ENCODE measurements at places on chromosomes 2 and 18.

DNA sequence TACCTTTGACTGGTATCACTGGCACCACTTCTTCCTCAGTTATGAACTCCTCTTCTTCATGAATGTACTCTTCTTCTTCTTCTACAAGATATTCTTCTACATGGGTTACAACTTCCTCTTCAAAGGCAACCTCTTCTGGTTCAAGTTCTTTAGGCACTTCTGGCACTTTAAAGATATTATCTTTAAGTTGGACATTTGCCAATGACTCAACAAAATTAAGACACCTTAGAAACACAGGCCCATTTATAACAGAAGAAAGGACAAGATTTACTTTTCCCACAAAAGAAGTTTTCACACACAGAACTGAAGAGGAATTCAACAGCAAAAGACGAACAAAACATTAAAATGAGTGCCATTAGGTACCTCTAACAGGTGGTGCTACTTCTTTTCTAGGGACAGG is 127.3 kb downstream of the TTN start:
- DNase-seq, result no peak

DNA sequence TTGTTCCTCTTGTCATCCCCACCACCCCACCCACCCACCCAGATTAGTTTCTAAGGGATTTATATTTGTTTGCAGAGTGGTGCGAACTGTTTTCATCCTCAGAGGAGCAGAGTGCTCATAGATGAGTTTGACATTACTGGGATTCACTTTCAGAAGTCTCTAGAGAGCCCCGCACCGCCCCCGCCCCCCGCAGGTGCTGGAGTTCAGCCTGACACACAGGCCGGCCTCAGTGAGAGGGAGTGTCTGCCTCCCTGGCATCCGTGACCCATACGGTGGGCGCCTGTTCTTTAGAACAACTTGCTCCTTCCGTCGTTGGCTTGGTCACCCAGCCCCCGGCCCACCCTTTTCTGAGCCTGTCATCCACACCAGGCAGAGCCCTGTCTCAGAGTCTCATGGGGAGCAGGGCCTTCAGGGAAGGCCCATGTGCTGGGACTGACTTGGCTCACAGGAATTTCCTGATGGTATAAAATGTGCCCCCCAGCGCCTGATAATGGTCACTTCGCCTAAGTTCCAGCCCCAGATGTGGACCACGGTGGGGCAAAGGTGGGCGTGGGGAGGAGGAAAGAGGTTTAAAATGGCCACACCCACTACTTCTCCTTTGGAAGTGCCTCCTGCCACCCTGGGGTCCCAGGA is 44.3 kb downstream of the HPCAL1 start:
- DNase-seq, result no peak

DNA sequence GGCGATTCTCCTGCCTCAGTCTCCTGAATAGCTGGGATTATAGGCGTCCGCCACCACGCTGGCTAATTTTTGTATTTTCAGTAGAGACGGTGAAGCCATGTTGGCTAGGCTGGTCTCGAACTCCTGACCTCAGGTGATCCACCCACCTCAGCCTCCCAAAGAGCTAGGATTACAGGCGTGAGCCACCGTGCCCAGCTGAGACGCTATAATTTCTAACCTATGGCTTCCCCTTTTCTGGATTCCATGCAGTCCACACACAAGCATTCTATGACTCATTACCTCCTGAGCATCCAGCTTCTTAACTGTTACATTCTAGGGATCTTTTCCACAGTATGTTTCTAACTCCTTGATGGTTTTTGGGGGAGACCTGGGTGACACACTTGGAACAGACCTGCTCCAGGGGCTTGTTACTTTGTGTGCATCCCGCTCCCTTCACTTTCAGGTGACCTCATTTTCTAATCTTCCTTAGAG is 11.8 kb upstream of the KCMF1 start:
- no peak for DNase-seq

DNA sequence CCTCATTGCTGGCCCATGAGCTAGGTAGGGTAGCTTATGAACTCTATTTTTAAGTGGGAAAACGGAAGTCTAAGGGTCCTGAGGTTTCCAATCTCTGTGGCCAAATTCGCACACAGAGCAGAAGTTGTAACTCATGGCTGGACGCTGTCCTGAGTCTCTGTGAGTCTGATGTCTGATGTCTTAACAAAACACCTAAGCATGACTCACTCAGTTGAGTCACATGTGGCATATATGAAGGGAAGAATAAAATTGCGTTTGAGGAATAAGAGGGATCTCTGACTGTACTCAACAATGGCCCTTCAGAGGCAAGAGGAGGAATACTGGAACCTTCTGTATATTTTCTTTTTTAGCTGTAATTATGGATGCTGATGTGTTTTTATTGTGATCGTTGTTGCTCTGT is 569.7 kb downstream of the RIT2 start:
- no peak for DNase-seq

GRCh38 chr2:21772624-21773023 is 648.9 kb downstream of the TDRD15 start:
- DNase-seq, result no peak

DNA sequence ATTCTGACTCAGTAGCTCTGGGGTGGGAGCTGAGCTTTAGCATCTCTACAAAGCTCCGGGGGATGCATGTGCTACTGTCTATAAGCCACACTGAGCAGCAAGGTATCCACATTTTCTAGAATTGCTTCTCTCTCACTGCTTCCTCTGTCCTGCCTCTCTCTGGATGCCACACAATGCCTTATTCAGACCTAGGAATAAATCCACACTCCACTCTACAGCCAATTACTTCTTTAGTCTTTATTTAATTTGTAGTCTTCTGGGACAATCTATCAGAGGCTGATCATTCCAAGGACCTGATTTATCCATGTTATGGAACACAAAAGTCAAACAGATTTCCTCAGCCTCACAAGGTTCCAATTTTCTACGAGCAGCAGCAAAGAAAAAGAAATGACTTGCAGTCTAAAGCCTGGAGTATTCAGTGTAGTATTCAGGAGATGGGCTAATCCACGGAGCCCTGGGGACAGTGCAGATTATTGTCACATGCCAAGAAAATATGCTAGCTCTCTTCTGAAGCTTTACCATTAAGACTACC is 4.4 kb downstream of the BCL2 start:
- DNase-seq, result no peak

DNA sequence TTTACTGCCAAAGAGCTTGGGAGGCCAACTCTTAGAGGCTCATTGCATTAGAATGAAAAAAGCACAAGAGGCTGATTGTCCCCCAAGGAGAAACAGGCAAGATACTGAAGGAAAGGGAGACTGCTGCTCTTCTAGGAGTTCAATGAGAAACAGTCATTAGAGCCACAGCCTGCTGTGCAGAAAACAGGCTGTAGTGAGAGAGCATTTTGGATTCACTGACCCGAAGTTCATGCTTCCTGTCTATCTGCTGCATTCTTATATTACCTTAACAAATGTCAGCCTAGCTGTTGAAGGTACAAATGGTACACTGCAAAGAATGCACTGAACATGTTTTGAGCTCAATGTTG is 423.3 kb downstream of the SETBP1 start:
- no peak for DNase-seq

- no peak for DNase-seq
Observed at GRCh38 chr2:61357681-61358080, 113.2 kb downstream of the USP34 start.

- DNase-seq, result no peak
Observed at GRCh38 chr2:176251928-176252327, 17.3 kb upstream of the MTX2 start.

DNA sequence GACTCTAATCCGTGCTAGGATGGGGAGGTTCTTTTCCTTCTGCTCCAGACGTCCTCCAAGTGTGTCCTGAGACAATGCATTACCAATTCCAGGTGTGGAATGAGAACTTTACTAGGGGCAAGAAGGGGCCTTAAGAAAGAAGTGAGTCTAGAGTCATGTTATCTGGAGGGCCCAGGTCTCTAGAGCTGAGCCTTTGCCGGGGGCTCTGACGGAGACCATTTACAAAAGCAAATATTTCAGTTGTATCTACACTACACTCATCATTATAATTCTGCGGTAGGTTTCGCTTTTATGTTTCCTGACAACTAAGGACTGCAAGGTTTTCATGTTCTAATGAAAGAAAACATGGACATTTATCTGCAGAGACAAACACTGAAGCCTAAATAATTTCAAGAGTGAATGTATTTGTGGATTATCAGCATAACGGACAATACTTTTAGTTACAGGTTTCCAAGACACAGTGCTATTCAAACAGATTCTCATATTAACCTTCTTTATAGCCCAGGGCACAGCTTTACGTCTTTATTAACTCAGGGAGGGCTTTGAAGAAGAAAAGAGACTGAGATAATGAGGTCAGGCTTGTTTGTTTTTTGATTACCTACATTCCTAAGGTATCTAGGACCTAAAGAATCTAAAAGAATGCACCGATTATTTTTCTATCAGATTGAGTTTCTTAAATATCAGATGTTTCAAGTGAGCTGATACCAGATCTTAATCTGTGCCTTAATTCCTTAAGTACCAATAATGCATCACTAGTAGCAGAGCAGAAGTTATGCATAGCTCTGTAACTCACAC is 15.0 kb upstream of the LAMA1 start:
- DNase-seq, result no peak

GRCh38 chr2:59653164-59653563 is 900.3 kb downstream of the BCL11A start:
- DNase-seq, result no peak
